ENCODE measurements at places on chromosomes 2 and 18.
A peak's percentile ranks its signal among the peaks of the same experiment; 100 is the strongest.

- no peak for DNase-seq
Measured at GRCh38 chr2:95381212-95382191, 21.0 kb upstream of the FAHD2A start.

- no peak for DNase-seq
Measured at GRCh38 chr2:181680937-181681811, 857 bp upstream of the NEUROD1 start.

GRCh38 chr2:18668221-18668620 is 78.9 kb upstream of the NT5C1B start:
- DNase-seq: no peak

DNA sequence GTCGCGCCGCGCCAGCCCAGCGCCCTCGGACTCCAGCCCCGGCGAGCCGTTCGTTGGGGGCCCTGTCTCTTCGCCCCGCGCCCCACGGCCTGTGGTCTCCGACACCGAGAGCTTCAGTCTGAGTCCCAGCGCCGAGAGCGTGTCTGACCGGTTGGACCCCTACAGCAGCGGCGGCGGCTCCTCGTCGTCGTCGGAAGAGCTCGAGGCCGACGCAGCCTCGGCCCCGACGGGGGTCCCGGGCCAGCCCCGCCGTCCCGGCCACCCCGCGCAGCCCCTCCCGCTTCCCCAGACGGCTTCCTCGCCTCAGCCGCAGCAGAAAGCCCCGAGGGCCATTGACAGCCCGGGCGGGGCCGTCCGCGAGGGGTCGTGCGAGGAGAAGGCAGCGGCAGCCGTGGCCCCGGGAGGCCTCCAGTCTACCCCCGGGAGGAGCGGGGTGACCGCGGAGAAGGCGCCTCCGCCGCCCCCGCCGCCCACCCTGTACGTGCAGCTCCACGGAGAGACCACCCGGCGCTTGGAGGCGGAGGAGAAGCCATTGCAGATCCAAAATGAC is 1.4 kb downstream of the PHLPP1 start:
- DNase-seq: peak; percentile 51

- DNase-seq: peak; percentile 76
Measured at GRCh38 chr2:197248623-197249022, 62.0 kb downstream of the ANKRD44 start.

DNA sequence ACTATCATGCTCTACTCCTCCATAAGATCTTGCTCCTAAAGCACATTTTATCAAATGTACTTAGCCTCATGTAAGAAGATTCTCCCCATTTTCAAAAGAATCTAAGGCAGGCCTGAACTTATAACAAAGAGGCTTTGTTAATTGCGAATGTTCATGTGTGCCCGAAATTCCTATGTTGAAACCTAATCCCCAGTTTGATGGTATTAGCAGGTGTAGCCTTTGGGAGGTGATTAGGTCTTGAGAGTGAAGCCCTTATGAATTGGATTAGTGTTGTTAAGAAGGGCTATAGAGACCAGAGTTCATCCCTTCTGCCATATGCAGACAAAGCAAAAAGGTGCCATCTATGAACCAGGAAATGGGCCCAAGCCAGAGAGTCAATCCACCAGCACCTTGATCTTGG is 234.5 kb downstream of the PAX3 start:
- DNase-seq: no peak

- no peak for DNase-seq
Measured at GRCh38 chr2:117087535-117088291, 726.8 kb upstream of the DDX18 start.

- DNase-seq: no peak
Measured at GRCh38 chr2:3823748-3824147, 120.4 kb downstream of the DCDC2C start.

GRCh38 chr2:158967731-158968395 is 577 bp upstream of the TANC1 start:
- DNase-seq: peak; percentile 73

- peak; percentile 26 for DNase-seq
Measured at GRCh38 chr2:192500550-192501200, 305.9 kb upstream of the TMEFF2 start.

- no peak for DNase-seq
Measured at GRCh38 chr18:7329016-7329415, 98.1 kb downstream of the LRRC30 start.

- DNase-seq: peak; percentile 96
Measured at GRCh38 chr2:45729753-45730512, 78.5 kb downstream of the PRKCE start.

DNA sequence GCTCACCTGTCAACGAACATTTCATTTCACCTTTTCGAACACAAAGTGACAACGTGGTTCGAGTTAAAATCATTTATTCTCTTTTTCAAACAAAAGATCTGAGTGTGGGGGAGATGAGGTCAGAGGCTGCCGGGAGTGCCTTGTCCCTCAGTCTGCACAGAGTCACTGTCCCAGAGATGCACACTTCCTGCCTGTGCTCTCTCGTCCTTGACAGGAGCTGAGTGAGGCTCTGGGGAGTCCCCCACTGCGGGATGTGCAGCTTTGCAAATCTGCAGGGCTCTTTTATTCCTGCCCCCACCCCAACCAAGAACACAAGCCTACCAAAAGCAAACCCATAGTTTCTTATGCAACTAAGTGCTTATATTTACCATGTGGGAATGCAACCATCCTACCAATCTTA is 497.8 kb downstream of the EIPR1 start:
- DNase-seq: no peak

- no peak for DNase-seq
Measured at GRCh38 chr2:239266779-239267287, 134.0 kb downstream of the HDAC4 start.

DNA sequence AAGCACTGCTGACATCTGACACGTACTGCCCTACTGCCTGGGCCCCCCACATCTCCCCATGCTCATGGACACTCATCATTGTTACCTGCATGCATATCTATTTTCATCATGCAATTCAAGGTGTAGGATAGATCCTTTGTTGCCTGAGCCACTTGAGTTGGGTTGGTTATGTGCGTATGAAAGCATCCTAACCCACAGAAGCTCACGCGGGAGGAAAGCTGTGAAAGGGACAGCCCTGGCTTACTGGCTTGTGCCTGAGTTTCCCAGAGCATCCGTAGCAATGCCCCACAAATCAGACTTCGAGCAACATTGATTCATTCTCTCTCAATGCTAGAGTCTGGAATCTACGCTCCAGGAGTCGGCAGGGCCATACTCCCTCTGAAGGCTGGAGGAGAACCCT is 285.5 kb downstream of the PHLPP1 start:
- DNase-seq: no peak

GRCh38 chr2:143936538-143936847 is 583.4 kb downstream of the ZEB2 start:
- DNase-seq: peak; percentile 4

DNA sequence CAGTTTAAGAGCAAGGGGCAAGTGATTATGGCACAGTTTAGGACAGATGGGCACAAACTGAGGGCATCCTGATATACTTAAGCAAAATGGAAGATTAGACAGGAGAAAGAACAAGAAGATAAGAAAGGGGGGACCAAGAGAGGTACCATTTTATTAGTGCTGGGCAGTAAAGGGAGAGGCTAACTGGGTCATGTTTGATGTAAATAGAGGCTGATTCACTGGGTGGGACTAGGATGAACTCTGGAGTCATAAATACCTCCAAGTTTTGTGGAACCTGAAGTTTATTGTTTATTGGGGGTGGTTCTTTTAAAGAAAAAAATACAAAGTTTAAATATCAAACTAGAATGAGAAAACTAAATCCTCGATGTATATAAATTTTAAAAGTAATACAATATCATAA is 1067.2 kb upstream of the GYPC start:
- no peak for DNase-seq

DNA sequence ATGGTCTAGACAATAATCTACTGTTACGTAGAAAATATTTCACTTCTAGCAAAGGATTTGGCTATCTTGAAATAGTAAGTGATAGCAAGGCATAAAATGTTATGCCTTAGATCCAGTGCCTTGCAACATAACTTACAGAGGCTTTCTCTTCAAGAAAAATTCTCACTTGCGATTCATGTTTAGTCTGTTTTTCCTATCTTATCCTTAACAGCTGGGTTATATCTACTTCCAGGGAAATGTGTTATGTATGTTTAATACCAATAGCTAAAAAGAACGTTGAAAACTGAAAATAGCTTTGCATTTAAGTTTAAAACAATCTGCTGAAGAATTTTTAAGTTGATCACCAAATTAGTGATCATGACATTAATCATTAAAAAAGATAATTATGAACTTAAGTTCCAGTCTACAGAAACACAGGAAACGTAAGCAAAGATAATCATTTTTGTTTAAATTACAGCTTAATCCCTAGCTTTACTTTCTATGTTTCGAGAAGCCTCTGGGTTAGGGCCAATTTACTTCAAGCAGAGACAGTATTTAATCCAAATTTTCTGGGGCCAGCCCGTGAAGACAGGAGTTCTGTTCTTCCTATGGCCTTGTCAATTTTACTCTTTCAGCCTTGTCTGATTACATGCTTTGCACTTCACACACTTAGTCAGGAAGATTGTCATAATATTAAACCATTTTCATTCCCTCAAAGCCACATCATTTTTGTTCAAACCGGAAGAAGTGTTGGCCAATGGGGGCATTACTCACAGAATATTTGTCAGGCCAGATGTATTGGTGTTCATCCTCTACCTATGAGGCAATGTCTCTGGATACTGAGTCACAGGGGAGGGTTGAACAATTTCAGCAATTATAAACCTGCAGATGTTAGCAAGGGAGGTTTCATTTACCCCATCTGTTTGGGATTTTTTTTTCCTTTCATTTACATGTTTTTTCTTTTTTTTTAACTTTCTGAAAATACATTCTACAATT is 1132.9 kb upstream of the ZEB2 start:
- DNase-seq: no peak

- no peak for DNase-seq
Measured at GRCh38 chr2:25844089-25844488, 34.2 kb downstream of the ASXL2 start.

DNA sequence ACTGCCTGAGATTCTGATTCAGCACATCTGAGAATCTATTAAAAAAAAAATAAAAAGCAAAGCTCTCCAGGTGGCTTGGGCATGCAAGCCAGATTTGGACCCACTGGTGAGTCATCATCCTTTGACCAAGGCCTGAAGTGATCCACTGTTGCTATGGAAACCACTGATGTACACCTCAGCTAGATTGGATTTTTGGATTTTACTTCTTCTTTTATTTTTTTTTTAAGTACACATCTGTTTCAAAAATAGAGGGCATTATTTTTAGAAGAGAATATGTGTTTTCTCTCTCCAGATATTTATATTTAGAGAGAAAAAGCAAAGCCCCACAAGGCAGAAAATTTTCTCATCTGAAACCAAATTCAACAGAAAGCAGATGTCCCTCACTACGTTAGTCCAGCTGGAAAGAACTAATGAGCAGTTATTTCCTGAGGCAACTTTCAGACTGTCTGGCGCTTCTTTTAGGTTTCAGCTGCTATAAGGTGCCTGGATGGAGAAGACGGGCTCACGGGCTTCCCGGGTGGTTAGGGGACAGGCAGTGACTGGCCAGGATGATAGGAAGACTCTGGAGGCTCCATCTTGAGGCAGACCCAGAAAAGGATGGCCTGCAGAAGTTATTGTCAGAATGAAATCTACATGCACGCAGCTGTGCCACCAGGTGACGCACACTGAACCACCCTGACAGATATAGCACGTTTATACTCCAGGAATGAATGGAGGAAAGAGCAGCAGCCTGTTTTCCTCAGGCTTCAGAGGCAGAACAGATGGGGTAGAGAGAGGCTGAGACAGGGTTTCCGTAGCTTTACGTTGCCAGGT is 50.5 kb downstream of the MRPL35 start:
- DNase-seq: no peak
